Epithelial cell of alveolus of lung (primary cell): ENCODE measurements at places on chromosomes 7 and 10. TPM values are rescaled to one million over a fixed set of nuclear protein-coding genes. Genes with fewer than 3 reads are reported as not detected.

The GPR85 gene
- 0.24 and 3.6 TPM in 2 replicates for total RNA-seq

The TBATA gene
- total RNA-seq: not detected in 2 replicates

The C10orf105 gene
- not detected in 2 replicates for total RNA-seq

The OR9A2 gene
- not detected in 2 replicates for total RNA-seq

The ZPBP gene
- total RNA-seq: not detected in 2 replicates

The TBXAS1 gene
- 5.3 and 6.1 TPM in 2 replicates for total RNA-seq

The AKR1C4 gene
- not detected in 2 replicates for total RNA-seq

The IDE gene
- total RNA-seq: 16.2 and 23.3 TPM in 2 replicates

The PTF1A gene
- total RNA-seq: not detected in 2 replicates

The CALY gene
- 14.1 TPM in 1 of 2 replicates, not detected in the other for total RNA-seq

The HABP2 gene
- total RNA-seq: not detected in 2 replicates

The GIMAP8 gene
- total RNA-seq: under 0.01 and 0.39 TPM in 2 replicates

The CLDN3 gene
- total RNA-seq: not detected in 2 replicates

The POLR3A gene
- total RNA-seq: 16.1 and 17.5 TPM in 2 replicates

The GGCT gene
- total RNA-seq: 27.0 and 45.1 TPM in 2 replicates

The TMEM184A gene
- total RNA-seq: 0.13 TPM in 1 of 2 replicates, not detected in the other

The LBX1 gene
- total RNA-seq: not detected in 2 replicates

The WDFY4 gene
- not detected in 2 replicates for total RNA-seq

The CALHM1 gene
- not detected in 2 replicates for total RNA-seq

The CNNM1 gene
- total RNA-seq: 0.13 TPM in 1 of 2 replicates, not detected in the other

The C7orf57 gene
- under 0.01 TPM in 1 of 2 replicates, not detected in the other for total RNA-seq

The GSTO2 gene
- 8.9 and 18.4 TPM in 2 replicates for total RNA-seq

The TMEM229A gene
- under 0.01 and 1.4 TPM in 2 replicates for total RNA-seq

The GRID2IP gene
- total RNA-seq: 0.08 TPM in 1 of 2 replicates, not detected in the other

The ANKRD22 gene
- not detected in 2 replicates for total RNA-seq

The PROSER2 gene
- 8.0 and 10.5 TPM in 2 replicates for total RNA-seq

The LDB3 gene
- 0.96 TPM in 1 of 2 replicates, not detected in the other for total RNA-seq

The LLCFC1 gene
- total RNA-seq: not detected in 2 replicates

The AGAP6 gene
- 1.6 and 3.7 TPM in 2 replicates for total RNA-seq

The TMEM213 gene
- total RNA-seq: not detected in 2 replicates

The SLC16A9 gene
- total RNA-seq: 0.91 and 1.7 TPM in 2 replicates

The HK1 gene
- total RNA-seq: 59.2 and 97.6 TPM in 2 replicates

The DCLRE1C gene
- total RNA-seq: 4.6 and 5.7 TPM in 2 replicates

The ZWINT gene
- 17.0 and 45.5 TPM in 2 replicates for total RNA-seq

The EBLN1 gene
- total RNA-seq: not detected in 2 replicates
